ENCODE measurements at places on chromosomes 1 and 21. TPM values are rescaled to one million over a fixed set of nuclear protein-coding genes. Genes with fewer than 3 reads are reported as not detected.

SYNC gene
- total RNA-seq, result 6.5 TPM

KLHL21 gene
- total RNA-seq, result 22.4 TPM

CDC20 gene
- 170 TPM for total RNA-seq

HENMT1 gene
- total RNA-seq, result 4.4 TPM

THBS3 gene
- total RNA-seq, result 23.6 TPM

AMY2A gene
- total RNA-seq, result not detected

FBLIM1 gene
- total RNA-seq, result 363 TPM

CFHR5 gene
- not detected for total RNA-seq

CCT3 gene
- 330 TPM for total RNA-seq

BRINP3 gene
- total RNA-seq, result not detected

C1QC gene
- total RNA-seq, result not detected

PRELP gene
- total RNA-seq, result not detected

C8B gene
- total RNA-seq, result not detected

PLA2G2E gene
- not detected for total RNA-seq

WNT9A gene
- 4.1 TPM for total RNA-seq

TTC24 gene
- total RNA-seq, result not detected

CHIA gene
- total RNA-seq, result not detected

HSD3B2 gene
- total RNA-seq, result not detected

PRAMEF5 gene
- not detected for total RNA-seq

MPL gene
- total RNA-seq, result 0.18 TPM

HORMAD1 gene
- not detected for total RNA-seq

SDHC gene
- total RNA-seq, result 136 TPM

ARHGEF10L gene
- total RNA-seq, result 5.2 TPM

TMEM9 gene
- total RNA-seq, result 44.6 TPM

UBXN10 gene
- not detected for total RNA-seq

MAP1LC3C gene
- total RNA-seq, result not detected

RAB3B gene
- total RNA-seq, result 11.9 TPM

C4BPA gene
- total RNA-seq, result not detected

EVI5 gene
- 34.4 TPM for total RNA-seq

SYT2 gene
- not detected for total RNA-seq

APCS gene
- not detected for total RNA-seq

GJA9 gene
- total RNA-seq, result not detected

TDRD5 gene
- total RNA-seq, result not detected

AGT gene
- not detected for total RNA-seq

GJB3 gene
- total RNA-seq, result not detected

DPH2 gene
- 26.6 TPM for total RNA-seq

OR2L5 gene
- total RNA-seq, result not detected

KISS1 gene
- total RNA-seq, result 1.00 TPM

MMEL1 gene
- 1.1 TPM for total RNA-seq

RAB3GAP2 gene
- total RNA-seq, result 37.0 TPM

LCE1E gene
- total RNA-seq, result not detected

KIF17 gene
- 0.72 TPM for total RNA-seq

FHAD1 gene
- 0.51 TPM for total RNA-seq

CR1 gene
- not detected for total RNA-seq

PIAS3 gene
- 50.1 TPM for total RNA-seq
